ENCODE measurements at places on chromosomes 1 and 21.

- DNase-seq, result no peak
These were observed 233.4 kb upstream of the FGGY start for GRCh38 chr1:59063501-59063900.

- no peak for DNase-seq
These were observed 272.3 kb upstream of the ST6GALNAC5 start for GRCh38 chr1:76595024-76595423.

- peak; percentile 66 for DNase-seq
These were observed at the start of gene TRAPPC10 for GRCh38 chr21:44011579-44012473. Gene TRAPPC10, plus strand, starts transcription at chr21:44012309. Its CDS starts 185 bp downstream, at chr21:44012494.

DNA sequence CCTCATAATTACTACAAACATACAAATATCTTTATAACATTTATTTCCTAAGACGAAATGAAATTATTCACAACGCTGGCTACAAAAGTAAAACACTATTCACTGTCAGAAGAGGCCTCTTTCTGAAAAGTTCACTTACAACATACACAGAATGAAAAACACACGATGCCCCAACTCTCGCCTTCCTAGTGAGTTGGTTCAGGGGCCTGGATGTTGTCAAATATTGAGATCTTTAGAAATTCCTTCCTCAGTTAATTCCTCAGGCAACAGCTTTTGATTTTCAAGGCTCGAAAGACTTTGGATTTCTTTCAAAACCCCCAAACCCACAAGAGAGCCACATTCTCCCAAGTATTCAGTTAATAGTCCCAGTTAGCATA is 14.2 kb upstream of the KCNE1 start:
- no peak for DNase-seq

DNA sequence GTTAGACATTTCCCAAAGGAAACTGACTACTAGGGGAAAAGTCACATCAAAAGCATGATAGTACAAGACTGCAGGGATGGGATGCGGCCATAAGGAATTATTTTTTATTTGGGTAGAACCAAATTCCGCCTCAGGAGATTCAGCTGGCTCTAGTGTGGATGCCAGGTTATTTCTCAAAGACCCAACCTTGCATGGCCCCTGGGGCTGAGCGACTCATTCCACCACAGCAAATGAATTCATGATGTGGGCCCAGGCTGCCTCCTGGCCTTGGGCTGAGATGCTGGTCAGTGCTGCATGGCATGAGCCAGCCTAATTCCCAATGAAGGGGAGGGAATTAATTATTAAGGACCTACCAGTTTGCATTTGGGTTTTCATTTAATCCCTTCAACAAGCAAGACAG is 11.8 kb downstream of the TMEM35B start:
- DNase-seq, result no peak

DNA sequence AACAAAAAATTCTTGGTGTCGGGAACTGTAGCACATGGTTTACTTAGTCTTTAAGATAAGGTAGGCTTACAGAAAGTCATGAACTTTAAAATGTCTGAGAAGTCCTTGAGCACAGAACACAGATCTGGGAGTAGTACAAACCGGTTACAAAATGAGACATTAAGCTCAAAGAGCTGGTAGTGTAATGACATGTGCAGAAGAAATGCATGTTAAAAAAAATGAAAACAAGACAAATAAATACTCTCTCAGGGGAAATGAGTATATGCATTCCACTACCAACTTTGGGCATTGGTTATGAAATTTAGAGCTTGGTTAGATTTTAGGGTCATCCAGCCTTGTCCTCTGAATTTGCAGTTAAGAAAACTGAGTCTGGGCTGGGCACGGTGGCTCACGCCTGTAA is 91.5 kb upstream of the F3 start:
- DNase-seq, result no peak

GRCh38 chr1:149843431-149844041 is 55.8 kb upstream of the BOLA1 start:
- DNase-seq, result no peak

- DNase-seq, result no peak
These were observed 6.9 kb downstream of the ARHGEF16 start for GRCh38 chr1:3461238-3461933.
